ENCODE measurements at places on chromosomes 3 and 15. TPM values are rescaled to one million over a fixed set of nuclear protein-coding genes. Genes with fewer than 3 reads are reported as not detected.

DUOXA2 gene
- not detected for total RNA-seq

GRCh38 chr15:72312605-72313447 lies 7.1 kb downstream of the CELF6 start:
- peak; percentile 65 for DNase-seq

NANOGP8 gene
- 0.29 TPM for total RNA-seq

GOLGA8M gene
- not detected for total RNA-seq

- peak; percentile 33 for DNase-seq
Measured at GRCh38 chr3:57464801-57465200, 79.3 kb downstream of the DNAH12 start.

DNA sequence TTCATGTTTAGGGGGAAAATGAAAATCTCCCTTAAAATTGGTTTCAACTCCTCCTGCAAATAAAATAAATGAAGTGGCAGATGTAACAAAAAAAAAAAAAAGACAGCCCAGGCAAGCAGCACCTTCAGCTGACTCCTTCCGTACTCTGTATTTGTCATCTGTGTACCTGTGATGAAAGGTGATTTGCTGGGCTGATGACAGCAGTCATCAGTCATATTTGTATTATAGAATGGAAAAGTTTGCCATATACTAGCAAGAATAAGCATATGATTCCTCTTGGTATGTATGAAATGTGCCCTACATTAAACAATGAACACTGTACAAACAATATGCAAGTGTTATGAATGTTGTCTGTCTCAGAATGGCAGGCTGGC lies 44.1 kb upstream of the WWTR1 start:
- no peak for DNase-seq

GRCh38 chr15:47432826-47433225 lies 284.5 kb upstream of the SEMA6D start:
- DNase-seq, result no peak

DNA sequence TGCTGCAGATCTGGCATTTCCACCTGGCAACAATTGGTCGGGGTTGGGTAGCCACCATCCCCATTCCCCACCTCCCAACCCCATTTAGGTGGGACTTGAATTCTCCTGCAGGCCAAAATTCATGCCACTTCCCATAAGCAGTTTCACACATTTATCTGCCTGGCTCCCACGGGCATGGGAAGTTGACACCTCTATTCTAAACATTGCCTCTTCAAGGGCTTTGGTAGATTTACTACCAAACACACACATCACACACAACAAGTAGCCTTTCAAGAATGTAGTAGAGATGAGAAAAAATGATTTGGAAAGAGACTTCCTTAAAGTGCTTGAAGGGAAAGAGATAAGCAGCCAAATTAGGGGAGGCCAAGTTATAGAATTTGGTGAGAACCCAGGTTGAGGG lies 30.9 kb downstream of the ZBTB38 start:
- no peak for DNase-seq

P2RY1 gene
- total RNA-seq, result not detected

GRCh38 chr15:100877551-100877950 lies 2.1 kb upstream of the ALDH1A3 start:
- no peak for DNase-seq

DNA sequence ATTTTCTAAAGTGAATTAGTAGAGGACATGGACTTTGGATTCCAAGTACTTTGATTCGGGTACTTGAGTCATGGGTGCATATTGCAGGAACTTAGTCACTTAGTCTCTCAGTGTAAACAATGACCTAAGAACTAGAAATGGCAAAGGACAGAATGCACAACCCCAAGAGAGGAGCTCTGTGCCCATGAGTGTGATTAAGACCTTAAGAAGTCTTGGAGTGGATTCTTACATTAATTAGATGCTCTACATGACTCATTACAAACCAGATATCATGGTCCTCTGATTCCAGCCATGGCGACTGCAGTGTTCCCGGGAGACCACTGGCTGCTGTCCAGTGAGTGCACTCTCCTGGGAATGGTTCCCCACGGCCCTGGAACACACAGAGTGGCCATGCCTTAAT lies 251.5 kb downstream of the GABRG3 start:
- no peak for DNase-seq

DNA sequence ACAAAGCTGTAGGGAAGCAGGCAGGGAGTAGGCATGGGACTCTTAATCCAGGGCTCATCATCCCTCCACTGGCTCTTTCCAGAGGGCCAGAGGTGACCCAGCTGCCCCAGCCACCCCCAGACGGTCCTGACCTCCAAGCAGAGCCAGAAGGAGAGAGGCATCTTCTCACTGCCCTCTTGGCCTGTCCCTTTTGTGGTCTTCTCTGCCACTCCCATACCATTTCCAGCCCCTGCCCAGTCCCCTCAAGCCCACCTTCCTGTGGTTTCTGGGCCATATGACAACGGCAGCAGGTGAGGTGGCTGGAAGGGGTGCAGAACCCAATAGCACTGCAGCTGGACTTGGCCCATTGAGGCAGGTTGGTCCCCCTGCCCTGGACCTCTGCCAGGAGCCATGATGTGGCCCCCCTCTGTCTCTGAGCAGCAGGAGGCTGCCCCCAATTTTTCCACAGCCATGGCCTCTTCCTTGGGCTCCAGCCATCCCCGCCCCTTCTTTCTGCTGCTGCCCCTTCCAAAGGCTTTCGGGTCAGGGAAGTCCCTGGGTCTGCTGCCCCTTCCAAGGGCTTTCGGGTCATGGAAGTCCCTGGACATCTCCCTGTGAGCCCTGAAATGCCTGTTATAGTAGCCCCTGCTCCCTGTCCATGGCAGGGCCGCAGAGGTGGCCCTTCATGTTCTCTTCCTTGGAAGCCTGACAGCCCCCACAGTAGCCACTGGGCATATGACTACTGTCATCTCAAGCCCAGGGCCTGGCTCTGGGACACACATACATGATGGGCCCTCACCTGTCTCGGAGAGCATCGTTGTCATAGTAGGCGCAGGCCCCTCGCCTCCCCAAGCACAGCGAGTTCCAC lies 39.5 kb upstream of the RAB6B start:
- DNase-seq, result no peak

DNA sequence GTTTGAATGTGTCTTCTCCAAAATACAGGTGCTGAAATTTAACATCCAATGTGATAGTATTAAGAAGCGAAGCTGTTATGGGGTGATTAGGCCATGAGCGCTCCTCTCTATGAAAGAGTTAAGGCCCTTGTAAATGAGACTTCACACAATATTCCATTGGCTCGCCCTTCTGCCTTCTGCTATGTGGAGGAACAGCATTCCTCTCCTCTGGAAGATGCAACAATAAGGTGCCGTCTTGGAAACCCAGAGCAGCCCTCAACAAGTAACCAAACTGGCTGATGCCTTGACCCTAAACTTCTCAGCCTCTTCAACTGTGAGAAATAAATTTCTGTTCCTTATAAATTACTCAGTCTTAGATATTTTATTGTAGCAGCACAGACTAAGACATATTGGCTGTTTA lies 874.6 kb downstream of the ROBO1 start:
- DNase-seq, result no peak

GRCh38 chr15:65184305-65184867 lies 756 bp downstream of the CLPX start:
- peak; percentile 47 for DNase-seq

DNA sequence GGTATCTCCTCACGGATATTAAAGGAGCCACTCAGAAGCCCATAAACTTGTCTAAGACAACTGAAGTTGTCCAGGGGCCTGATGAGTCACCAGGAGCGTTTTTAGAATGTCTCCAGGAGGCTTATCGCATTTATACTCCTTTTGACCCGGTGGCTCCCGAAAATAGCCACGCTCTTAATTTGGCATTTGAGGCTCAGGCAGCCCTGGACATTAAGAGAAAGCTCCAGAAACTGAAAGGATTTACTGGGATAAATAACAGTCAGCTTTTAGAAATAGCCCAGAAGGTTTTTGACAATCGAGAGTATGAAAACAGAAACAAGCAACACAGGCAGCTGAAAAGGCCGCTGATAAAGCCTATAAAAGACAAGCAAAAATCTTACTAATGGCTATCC lies 4.1 kb downstream of the DET1 start:
- DNase-seq, result no peak

- no peak for DNase-seq
Measured at GRCh38 chr15:27336676-27337075, 365.7 kb downstream of the GABRG3 start.

HPS3 gene
- total RNA-seq, result 32.1 TPM

DNA sequence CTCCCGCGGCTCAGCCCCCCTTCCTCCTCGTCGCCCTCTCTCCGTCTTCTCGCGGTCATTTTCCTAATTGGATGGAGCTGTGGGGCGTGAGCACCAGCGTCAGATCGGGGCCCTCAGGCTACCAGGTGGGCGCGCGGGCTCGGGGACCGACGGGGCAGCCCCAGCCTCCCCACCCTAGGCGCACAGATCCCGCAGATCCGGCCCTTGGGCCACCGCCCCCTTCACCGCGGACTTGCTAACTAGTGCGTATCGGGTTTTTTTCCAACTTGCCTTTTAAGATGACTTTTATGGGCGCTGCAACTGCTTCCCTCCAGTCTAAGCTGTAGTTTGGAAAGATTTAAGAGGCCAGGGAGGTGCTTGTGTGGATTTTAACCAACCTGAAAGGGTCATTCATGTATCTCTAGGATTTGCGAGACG lies 1.3 kb downstream of the ZNF710 start:
- DNase-seq, result peak; percentile 42

GRCh38 chr3:148943506-148944205 lies 47.7 kb upstream of the GYG1 start:
- peak; percentile 91 for DNase-seq

- DNase-seq, result peak; percentile 17
Measured at GRCh38 chr3:189621948-189622603, 9.1 kb upstream of the TP63 start.

DNA sequence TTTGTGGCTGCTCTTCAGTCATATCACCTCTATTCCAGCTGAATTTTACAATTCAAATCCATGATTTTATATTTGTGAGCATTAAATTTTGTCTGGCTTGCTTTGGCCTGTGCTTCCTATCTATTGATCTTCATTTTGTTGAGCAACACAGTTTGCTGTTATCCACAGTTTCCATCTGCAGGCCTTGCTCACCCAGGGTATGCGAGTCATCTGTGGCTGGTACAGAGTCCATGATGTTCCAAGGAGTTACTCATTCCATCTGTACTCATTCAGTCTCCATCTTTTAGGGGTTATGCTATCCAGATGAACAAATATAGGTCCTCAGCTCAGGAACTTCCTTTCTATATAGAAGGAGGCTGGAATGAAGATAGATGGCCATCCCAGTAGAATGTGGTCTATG lies 70.1 kb upstream of the CCK start:
- DNase-seq, result no peak

ROPN1 gene
- not detected for total RNA-seq

GRCh38 chr3:104933972-104934371 lies 432.7 kb upstream of the ALCAM start:
- no peak for DNase-seq

DNA sequence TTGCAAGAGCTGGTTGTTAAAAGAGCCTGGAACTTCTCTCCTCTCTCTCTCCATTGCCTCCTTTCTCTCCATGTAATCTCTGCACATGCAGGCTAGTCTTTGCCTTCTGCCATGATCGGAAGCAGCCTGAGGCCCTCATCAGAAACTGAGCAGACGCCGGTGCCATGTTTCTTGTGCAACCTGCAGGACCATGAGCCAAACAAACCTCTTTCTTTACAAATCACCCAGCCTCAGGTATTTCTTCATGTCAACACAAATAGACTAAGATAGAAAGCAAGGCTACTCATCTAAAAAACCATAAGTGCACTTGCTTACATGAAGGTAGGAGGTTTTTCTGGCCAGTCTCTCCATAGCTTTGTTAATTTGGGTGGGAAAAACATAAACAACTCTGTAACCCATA lies 8.7 kb downstream of the PDZRN3 start:
- DNase-seq, result no peak

TRH gene
- total RNA-seq, result not detected

DNA sequence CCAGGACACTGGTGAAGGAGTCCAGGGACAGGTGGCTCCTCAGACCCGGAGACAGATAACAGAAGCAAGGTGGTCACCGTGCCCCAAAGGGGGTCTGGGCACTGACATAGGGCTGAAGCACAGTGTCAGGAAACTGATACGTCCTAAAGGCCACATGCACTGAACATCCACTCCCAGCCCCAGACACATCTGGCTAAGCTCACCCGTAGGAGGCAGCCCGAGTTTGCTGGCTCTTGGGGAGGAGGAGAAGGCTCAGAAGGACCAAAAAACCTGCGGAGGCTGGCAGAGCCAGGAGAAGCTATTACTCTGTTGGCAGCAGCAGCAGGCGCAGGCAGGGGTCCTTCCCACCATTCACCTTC lies 1.2 kb downstream of the CACNA2D2 start:
- DNase-seq, result no peak

GRCh38 chr3:10962481-10963036 lies 30.0 kb upstream of the SLC6A1 start:
- no peak for DNase-seq

DNA sequence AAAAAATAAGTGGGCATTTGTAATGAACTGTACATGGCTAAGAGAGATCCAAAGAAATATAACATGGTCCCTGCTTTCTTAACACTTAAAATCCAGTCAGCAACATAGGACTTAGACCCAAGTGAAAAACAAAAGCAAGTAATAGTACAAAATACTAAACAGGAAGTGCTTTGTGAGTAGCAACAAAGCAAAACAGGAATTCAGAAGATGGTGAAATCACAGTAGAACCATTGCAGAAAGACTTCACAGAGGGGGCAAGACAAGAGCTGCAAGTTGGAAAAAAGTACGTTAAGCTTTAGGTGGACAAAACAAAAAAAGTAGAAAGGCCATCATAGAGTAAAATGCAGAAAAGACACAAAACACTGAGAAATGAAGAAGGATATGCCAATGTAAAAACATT lies 116.0 kb downstream of the TBC1D5 start:
- DNase-seq, result no peak

SLC7A14 gene
- 0.34 TPM for total RNA-seq

DNA sequence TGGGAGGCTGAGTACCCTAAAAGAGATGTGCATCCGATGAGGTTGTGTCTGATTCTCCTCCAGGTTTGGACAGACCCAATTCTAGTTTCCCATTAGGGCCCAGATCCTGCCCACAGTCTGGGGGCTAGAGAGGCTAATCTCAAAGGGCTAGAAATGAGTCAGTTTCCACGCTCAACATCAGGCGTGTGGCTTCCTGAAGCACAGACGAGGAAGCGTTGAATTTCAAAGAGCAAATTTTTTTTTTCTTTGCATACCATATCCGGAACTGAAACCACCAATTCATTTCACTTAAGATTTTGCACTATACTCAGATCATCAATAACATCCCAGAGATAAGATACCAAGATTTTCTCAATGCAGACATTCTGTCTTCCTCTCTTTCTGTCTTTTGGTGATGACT lies 173.8 kb upstream of the BCL6 start:
- DNase-seq, result no peak

All from LHCN-M2 (cell line).